ENCODE measurements at places on chromosomes 11 and 22.
A peak's percentile ranks its signal among the peaks of the same experiment; 100 is the strongest.

GRCh38 chr11:12991426-12991825 lies 17.7 kb upstream of the RASSF10 start:
- DNase-seq = no peak

DNA sequence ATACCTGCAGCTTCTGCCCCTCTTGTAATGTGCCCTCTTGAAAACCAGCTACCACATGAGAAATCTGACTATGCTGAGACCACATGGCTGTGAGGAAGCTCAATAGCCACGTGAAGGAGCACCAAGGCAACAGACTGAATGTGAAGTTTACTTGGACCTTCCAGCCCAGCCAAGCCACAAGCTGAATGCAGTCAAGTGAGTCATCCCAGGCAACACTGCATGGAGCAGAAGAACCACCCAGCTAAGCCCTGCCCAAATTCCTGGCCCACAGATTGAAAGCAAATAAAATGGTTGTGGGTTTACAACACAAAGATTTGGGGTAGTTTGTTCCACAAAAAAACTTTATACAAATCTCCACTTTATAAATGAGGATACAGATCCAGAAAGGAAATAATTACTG lies 114.5 kb downstream of the TIMP3 start:
- no peak for DNase-seq

DNA sequence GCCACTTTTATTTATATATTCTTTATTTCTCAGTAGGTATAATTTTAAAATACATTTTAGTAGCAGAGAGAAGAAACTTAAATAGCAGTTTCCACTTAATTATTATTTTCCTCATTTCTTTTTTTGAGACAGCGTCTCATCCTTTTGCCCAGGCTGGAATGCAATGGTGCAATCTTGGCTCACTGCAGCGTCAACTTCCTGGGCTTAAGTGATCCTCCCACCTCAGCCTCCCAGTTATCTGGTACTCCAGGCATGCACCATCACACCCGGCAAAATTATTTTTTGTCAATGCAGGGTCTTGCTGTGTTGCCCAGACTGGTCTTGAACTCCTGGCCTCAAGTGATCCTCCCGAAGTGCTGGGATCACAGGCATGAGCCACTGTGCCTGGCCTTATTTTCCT lies 38.3 kb downstream of the ATG13 start:
- no peak for DNase-seq

GRCh38 chr11:94793002-94793401 lies 24.8 kb downstream of the AMOTL1 start:
- DNase-seq = no peak

- no peak for DNase-seq
Measured at GRCh38 chr11:71335371-71335770, 83.0 kb upstream of the SHANK2 start.

GRCh38 chr11:43234881-43235280 lies 76.9 kb upstream of the API5 start:
- no peak for DNase-seq

DNA sequence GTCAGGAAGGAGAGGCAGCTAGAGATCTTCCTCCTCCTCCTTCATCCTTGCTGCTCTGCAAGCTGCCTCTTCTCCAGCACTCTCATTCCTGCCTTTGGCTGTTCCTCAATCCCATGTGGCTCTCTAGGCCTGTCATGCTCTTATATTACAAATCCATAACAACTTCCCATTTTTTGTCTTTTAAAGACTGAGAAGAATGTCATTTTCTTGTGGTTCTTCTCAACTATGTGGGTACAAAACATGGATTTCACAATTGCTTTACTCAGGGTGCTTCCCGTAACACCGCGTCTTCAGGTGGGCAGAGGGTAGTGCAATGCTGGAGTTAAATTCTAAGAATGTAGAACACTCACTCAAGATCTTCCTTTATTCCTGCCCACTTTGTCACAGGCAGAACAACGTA lies 6.8 kb upstream of the CAT start:
- DNase-seq = no peak

DNA sequence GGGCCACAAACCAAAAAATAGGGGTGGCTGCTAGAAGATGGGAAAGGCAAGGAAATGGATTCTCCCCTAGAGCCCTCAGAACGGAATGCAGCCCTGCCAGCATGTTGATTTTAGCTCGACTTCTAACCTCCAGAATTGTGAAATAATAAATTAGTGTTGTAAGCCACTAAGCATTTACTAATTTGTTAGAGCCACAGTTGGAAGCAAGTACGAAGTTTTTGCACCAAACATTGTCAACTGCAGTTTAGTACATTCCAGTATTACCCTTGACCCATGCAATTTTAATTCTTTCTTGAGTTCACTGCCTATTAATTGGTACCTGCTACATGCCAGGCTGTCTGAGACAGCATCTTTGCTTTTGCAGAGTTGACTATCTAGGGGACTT lies 32.2 kb downstream of the PARVA start:
- no peak for DNase-seq

DNA sequence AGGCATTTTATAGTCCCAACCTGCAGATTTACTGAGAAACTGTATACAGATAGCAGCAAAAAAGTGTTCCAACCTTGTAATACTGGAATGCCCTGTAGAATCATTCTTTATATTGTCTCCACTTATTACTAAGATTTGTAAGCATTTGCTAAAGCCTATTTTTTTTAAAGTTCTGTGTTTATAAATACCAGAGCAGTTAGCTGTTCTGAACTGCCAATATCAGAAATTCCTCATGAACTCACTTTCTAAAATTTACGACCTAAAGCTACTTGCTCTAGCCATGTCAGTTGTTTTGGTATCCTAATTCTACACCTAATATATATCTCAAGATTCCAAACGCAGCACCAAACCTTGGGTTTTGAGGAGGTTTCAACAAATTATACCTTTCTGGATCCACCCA lies 103.2 kb downstream of the C11orf65 start:
- no peak for DNase-seq

GRCh38 chr22:17606496-17606895 lies 22.1 kb downstream of the ATP6V1E1 start:
- no peak for DNase-seq

DNA sequence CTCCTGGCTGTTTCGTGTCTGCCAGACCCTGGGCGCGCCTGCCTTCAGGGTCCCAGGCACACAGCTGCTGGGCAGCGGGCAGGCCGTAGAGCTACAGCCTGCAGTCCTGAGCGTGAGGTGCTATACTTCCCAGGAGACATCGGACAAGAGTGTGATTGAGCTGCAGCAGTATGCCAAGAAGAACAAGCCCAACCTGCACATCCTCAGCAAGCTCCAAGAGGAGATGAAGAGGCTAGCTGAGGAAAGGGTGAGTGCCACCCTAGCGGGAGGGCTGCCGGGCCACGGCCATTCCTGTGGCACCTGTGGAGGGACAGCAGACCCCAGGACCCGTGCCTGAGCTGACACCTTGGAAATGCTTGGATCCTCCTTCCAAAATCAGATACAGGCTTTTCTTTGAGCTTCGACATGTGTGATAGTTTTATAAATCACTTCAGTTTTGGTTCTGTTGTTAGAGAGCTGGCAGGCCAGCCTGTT lies 7.1 kb upstream of the RANBP1 start:
- no peak for DNase-seq

DNA sequence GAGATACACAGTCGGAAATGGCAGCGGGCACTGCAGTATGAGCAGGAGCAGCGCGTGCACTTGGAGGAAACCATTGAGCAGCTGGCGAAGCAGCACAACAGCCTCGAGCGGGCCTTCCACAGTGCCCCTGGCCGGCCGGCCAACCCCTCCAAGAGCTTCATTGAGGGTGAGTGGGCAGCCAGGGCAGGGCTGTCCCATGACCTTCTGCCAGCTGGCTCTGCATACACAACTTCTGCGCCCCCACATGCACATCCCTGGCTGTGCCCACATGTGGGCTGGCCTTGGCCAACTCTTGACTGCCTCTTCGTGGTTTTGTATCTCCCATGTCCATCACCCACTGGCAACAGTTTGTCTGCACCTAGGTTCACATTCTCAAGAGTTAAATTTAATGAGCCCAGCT lies 81.1 kb downstream of the MORC2 start:
- peak; percentile 41 for DNase-seq

GRCh38 chr11:108713076-108713790 lies 48.4 kb downstream of the DDX10 start:
- no peak for DNase-seq

- no peak for DNase-seq
Measured at GRCh38 chr11:128135451-128135850, 451.9 kb downstream of the ETS1 start.

DNA sequence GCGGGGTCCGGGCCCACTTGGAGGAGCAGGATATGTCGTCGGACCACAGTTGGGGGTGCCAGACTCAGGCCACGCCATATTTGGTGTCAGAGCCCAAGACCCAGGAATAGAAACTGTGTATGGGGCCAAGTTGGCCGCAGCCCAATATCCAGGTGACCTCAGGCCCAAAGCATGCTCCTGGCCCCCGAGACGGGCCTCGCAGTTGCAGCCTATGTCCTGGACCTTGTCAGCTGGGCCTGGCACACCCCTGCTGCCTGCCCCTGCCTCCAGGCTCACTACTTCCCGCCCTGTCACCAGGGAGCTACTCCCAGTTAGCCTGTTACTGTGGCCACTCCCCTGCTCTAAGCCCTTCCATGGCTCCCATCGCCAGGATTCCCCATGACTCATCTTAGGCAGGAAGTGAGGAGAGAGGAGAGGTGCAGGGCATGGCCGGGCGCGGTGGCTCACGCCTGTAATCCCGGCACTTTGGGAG lies 23.1 kb downstream of the A4GALT start:
- DNase-seq = no peak

- peak; percentile 51 for DNase-seq
Measured at GRCh38 chr11:104163100-104164027, 583 bp downstream of the PDGFD start.

- DNase-seq = peak; percentile 63
Measured at GRCh38 chr11:113806406-113806805, 26.8 kb downstream of the CLDN25 start.

DNA sequence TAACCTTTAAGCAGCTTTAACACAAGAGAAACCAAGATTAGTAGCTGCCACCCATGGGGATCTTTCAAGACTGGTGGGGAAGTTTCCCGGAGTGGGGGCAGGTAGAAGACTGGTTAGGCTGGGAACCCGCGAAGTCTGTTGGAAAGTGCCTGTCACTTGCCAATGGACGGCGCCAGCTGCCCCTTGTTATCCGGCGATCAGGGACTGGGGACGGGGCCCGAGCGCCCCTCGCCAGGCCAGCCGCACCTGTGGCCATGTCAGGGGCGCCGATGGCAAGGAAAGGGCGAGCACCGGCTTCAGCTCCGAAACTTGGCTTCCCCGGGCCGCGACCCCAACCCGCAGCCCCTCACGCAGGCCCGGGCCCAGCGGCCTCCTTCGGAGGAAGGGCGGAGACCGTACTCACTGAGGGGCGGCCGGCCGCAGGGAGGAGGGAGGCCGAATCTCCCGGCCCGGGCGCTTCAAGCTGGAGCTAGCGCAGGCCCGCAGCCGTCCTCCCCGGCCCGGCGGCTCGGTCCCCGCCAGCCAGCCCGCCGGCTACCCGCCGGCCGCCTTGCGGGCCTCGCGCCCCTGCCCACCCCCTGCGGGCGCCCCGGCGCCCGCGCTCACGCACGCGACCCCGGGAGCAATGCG lies 539 bp downstream of the EIF4ENIF1 start:
- DNase-seq = peak; percentile 68

DNA sequence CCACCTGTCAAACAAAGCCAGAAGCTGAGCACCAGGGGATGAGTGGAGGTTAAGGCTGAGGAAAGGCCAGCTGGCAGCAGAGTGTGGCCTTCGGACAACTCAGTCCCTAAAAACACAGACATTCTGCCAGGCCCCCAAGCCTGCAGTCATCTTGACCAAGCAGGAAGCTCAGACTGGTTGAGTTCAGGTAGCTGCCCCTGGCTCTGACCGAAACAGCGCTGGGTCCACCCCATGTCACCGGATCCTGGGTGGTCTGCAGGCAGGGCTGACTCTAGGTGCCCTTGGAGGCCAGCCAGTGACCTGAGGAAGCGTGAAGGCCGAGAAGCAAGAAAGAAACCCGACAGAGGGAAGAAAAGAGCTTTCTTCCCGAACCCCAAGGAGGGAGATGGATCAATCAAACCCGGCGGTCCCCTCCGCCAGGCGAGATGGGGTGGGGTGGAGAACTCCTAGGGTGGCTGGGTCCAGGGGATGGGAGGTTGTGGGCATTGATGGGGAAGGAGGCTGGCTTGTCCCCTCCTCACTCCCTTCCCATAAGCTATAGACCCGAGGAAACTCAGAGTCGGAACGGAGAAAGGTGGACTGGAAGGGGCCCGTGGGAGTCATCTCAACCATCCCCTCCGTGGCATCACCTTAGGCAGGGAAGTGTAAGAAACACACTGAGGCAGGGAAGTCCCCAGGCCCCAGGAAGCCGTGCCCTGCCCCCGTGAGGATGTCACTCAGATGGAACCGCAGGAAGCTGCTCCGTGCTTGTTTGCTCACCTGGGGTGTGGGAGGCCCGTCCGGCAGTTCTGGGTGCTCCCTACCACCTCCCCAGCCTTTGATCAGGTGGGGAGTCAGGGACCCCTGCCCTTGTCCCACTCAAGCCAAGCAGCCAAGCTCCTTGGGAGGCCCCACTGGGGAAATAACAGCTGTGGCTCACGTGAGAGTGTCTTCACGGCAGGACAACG lies 11.7 kb downstream of the CXCR5 start:
- DNase-seq = no peak

- DNase-seq = no peak
Measured at GRCh38 chr11:95293116-95293515, 62.1 kb upstream of the SESN3 start.

DNA sequence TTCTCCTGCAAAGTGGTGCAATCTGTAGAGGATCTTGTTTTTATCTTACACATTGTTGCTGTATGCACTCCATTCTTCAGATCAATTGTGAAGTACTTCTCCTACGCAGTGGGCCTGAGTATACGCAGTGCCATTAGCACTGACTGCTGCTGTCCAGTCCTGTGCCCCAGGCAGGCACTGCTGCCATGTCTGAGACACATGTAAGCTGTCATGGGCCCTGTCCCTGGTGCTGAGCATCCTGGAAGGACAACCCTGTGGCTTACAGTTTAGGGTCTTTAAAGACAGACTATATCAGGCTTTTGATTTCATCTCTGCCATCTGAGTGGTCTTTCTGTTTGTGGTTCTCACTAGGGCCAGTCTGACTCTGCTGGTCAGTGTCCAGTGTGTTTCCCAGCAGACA lies 44.8 kb upstream of the PTPN5 start:
- DNase-seq = no peak

- no peak for DNase-seq
Measured at GRCh38 chr11:66451663-66452062, 13.0 kb upstream of the MRPL11 start.

- DNase-seq = no peak
Measured at GRCh38 chr11:18566406-18566805, 22.1 kb downstream of the UEVLD start.

- DNase-seq = no peak
Measured at GRCh38 chr11:66159324-66159984, 89.4 kb downstream of the PACS1 start.
